ENCODE measurements at places on chromosomes 6 and 20.

DNA sequence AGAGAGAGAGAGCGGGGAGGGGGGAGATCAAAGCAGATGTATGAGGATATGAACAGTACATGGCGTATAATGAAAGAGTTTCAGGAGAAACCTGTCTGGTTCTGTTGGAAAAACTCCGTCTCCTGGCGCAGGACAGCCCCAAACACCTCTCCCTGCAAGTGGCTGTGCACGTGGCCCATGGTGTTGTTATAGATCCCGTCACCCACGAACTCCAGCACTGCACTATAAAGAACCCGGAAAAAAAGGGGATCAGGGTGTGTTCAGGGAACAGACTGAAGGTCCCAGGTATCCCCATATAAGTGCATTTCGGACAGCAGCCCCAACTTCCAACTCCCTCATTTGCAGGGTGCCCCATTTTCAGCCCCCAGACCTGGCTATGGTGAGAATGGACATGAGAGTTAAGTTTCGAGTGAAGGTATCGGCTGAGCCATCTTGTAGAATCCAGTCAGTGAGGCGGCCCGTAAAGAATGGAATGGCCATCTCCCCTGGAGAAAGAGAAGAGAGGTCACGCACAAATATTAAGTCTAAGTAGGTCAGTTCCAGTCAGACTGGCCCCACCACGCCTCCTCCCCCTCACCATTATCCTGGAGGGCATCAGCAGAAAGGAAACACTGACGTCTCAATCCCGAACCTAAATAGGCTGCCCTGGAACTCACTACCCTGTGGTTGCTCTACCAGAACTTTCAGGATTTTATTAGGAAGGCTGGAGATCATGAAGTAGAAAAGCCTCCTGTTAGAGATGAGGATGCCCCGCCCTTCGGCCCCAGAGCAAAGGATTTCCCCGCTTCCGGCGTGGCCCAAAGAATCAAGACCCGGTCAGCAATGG lies 1.3 kb downstream of the TAP1 start:
- peak; percentile 42 for DNase-seq

DNA sequence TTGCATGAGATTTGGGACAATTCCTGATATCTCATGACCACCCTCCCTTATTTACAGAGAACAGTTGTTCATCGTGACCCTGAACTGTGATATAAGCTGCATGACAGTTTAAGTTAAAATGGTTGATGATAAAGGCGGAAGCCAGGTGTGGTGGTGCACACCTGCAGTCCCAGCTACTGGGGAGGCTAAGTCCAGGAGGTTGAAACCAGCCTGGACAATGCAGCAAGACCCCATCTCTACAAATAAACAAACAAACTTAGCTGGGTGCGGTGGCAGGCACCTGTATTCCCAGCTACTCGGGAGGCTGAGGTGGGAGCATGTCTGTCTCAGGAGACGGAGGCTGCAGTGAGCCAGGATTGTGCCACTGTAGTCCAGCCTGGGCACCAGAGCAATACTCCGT lies 24.1 kb downstream of the COL20A1 start:
- DNase-seq, result no peak

DNA sequence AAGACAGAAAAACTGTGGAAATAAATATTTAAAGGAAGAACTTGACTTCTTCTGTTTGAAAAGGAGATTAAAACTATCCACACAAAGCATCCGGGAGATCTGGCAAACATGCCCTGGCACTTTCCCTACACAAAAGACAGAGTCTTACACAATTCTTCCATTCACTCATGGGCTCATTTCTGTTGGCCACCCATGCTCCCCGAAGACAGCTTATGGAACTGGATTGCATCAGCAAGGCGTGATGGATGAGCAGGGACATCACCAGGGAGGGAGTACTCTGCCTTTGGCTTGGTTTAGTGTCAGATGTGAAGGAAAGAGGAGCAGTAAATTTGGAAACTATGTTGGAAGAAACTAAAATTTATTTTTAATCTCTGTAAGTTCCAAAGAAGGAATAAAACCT lies 379.3 kb downstream of the CD109 start:
- DNase-seq, result no peak

DNA sequence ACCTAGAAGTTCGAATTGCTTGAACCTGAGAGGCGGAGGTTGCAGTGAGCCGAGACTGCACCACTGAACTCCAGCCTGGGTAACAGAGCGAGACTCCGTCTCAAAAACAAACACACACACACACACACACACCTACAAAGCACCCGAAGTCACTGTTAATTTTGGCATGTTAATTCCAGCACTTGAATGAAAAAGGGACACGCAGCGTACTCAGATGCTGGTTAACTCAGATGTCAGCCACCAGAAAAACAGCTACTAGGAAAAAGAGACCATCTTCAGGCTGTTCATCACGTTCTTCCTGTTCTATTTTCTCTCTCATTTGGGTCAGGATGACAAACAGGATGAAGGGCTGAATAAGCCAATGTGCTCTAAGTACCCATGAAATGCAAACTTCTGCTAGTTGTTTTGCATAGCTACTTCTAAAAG lies 46.9 kb downstream of the BLOC1S5 start:
- DNase-seq, result peak; percentile 18

- no peak for DNase-seq
Measured at GRCh38 chr6:117555882-117556498, 46.3 kb downstream of the GOPC start.

- peak; percentile 9 for DNase-seq
Measured at GRCh38 chr6:160634706-160635105, 29.4 kb downstream of the LPA start.

DNA sequence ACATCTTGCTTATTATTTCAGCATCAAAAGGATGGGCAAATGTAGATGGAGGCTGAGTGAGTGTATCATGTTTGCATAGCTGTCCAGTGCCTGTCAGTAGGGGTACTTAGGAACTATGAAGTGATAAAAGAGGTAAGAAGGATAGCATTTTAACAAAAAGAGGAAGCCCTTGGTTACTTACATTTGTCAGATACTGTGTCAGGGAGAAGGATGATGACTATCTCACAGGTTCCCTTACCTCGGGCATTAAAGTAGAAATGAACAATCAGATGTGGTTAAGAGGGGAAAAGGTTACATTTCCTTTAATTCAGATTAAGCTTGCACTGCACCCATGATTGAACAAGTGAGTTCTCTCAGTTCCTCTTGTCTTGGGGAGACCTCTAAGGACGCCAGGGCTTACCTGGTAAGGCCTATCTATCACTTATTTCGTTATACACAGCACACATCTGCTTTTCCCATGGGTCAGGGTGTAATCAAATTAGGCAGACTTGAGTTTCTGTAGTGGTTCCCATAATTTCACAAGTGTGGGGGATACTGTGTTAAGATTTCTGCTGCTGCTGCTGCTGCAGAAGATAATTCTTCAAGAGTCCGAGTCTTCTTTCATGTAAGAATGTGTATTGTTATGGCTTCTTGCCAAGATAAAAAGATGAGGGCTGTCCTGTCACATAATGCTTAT lies 4.5 kb downstream of the FOXO3 start:
- peak; percentile 43 for DNase-seq

GRCh38 chr6:125867483-125867942 lies 76.8 kb downstream of the NCOA7 start:
- DNase-seq, result no peak

GRCh38 chr6:118207947-118208346 lies 300.9 kb downstream of the SLC35F1 start:
- no peak for DNase-seq

- no peak for DNase-seq
Measured at GRCh38 chr20:41654884-41655283, 36.7 kb upstream of the CHD6 start.

DNA sequence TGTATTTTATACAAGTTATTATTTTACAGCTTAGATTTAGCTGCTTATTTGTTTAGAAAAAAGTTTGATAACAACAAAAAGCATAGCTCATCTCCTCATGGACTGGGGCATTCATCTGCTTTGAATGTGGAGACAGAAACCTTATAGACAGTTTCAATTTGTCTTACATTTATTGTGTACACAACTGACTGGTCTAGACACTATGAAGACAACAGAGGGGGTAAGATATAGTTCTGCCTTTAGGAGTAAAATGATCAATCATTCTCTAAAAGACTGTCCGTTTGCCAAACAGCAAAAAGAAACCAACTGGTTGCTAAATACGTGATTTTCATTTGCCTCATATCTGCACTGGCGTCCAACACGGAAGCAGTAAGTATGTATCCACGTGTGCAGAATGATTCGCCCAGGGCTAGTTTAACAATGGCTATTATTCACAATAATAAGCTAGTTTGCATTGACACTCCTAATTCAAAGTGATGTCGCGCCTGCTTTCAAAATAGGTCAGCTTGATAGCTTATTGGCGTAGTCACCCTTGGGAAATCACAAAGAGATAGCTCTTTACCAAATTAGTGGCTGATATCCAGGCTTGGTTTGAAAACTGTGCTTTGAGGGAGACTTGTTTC lies 153.6 kb downstream of the BMP2 start:
- DNase-seq, result no peak

GRCh38 chr6:169533301-169534038 lies 168.4 kb downstream of the WDR27 start:
- no peak for DNase-seq

DNA sequence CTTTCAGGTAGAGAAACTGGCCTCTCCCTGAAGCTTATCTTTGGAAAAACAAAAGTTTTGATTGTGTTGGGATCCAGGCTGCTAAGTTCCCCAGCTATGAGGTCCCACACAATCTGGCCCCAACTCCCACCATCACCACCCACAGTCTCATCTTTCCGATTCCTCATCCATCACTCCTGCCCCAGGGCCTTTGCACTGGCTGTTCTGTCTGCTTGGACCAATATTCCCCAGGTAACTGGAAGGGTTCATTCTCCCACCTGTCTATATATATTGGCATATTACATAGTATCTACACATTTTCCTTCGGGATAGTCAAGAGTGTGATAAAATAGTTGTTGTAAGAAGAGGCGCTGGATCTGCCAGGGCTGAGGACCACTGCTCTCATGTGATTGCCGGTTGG lies 52.0 kb downstream of the CPNE5 start:
- no peak for DNase-seq

DNA sequence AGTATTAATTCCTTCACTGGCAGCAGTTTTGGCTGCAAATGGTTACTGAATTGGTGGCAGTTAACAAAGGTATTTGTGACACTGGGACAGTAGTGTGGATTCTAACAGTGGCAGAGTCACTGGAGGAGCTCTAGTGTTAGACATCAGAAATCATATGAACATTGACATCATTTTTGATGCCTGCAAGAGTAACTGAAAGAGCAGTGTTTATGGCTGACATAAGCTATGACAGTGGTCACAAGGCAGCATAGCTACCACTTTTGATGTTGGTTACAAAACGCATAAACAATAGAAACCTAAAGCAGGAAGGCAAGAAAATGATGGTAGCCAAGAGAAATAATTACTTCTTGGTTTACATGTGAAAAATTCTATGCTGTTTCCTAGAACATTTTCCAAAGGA lies 326.7 kb upstream of the MAN1A1 start:
- DNase-seq, result no peak

- DNase-seq, result no peak
Measured at GRCh38 chr6:138278326-138278725, 60.0 kb upstream of the PBOV1 start.

DNA sequence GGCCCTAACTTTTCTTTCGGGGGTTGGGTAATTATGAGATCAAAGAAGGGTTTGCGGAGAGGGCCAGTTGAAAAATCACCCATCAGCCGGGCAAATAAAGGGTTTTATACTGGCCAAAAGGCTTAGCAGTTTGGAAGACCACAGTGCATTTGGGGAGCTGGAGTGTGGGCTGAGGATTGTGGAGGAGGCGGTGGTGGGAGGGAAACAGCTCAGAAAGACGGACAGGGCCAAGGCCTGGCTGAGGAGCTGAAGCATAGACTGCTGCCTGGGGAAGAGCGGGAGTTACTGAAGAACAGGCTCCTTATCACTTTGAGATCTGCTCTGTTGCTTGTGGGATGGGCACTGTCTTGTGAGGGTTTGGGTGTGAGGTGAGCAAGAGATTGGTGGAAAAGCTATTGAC lies 144.2 kb downstream of the CARMIL1 start:
- no peak for DNase-seq

DNA sequence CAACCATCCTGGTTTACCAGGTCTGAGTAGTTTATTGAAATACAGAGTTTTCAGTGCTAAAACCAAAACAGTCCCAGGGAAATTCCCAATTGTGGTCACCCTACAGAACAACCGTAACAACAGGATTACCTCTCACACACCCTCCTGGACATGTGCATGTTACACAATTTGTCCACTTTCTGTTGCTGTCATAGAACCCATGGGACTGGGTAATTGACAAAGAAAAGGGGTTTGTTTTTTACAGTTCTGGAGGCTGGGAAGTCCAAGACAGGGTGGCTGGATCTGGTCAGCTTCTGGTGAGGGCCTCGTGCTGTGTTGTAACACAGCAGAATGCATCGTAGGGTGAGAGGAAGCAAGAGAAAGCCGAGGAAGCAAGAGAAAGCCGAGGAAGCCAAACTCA lies 9.1 kb upstream of the ADA start:
- no peak for DNase-seq

- no peak for DNase-seq
Measured at GRCh38 chr6:157769776-157770426, 53.1 kb upstream of the SNX9 start.

DNA sequence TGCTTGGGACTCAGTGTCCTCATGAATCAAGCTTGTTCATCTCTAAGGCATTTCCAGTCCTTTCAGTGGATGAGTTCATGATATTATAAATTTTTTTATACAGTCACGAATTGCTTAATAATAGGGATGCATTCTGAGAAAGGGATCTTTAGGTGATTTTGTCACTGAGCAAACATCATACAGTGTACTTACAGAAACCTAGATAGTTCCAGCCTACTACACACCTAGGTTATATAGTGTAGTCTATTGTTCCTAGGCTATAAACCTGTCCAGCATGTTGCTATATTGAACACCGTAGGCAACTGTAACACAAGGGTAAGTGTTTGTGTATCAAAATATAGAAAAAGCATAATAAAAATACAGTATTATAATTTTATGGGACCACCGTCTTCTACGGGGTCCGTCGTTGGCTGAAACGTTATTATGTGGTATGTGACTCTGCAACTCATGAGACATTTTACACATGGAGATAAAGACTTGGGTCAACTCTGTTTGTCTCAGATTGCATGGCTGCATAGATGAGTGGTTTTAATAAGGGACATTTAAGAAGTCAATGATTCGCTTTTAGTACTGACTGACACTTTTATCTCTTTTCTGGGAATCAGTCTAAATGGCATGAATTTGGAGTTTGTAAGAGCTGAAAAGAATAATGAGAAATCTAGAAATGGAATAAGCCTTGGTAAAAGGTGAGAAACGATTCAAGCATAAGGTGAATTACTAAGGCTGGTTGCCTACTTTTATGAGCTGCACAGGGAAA lies 33.2 kb downstream of the CLIC5 start:
- DNase-seq, result no peak

- no peak for DNase-seq
Measured at GRCh38 chr6:121549736-121550135, 114.3 kb downstream of the GJA1 start.

GRCh38 chr20:19211252-19211651 lies 1.2 kb upstream of the SLC24A3 start:
- DNase-seq, result no peak

Data from GM13976 (cell line).